ENCODE measurements at places on chromosomes 5 and 9. TPM values are rescaled to one million over a fixed set of nuclear protein-coding genes. Genes with fewer than 3 reads are reported as not detected.

DNA sequence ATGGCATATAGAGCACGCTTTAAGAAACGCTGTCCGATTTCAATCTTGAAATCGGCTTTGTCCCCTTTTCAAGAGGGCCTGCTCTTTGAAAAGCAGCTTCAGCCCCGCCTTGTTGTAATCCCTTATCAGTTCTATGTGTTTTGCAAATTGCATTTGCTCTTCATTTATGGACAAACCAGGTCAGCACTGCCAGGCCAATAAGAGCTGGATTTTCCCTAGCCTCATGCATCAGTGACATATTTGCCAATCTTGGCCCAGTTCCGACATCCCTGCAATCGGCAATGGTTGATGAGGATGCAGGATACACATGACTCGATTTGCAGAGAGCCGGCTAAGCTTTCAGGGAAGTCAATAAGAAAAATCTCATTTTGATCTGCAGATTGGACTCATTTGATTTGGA, 529.1 kb upstream of the CLINT1 start:
- no peak for DNase-seq

- no peak for DNase-seq
Measured at GRCh38 chr9:79674052-79674777, 102.5 kb downstream of the TLE4 start.

SLC36A2 gene
- total RNA-seq, result not detected

- DNase-seq, result no peak
Measured at GRCh38 chr5:143771602-143772001, 40.4 kb upstream of the HMHB1 start.

- no peak for DNase-seq
Measured at GRCh38 chr9:20997503-20998076, 33.9 kb downstream of the HACD4 start.

GPR150 gene
- total RNA-seq, result 0.29 TPM

DNA sequence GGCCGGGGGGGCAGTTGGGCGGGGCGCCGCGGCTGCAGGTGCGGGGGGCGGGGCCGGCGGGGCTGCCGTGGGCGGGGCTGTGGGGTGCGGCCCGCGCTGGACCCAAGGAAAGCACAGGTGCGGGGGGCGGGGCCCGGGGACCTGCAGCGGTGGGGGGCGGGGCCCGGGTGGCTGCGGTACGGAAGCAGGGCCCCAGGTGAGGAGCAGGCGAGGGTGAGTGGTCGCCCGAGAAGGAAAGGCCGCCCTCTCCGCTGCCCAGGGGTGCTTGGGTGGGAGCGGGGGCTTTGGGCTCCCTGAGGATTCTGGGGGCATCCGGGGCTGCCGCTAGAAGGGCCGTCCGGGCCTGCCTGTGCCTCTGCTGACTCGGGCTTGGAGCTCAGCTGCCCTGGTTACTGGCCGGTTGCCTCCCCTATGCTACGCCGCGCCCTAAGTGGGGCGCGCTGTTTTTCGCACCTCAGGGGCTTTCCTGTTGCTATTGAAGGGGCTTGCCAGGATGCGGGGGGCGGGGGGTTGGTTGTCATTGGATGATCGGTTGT, 767 bp downstream of the RALGPS1 start:
- DNase-seq, result no peak

TSSK1B gene
- total RNA-seq, result 0.72 TPM

IGFBPL1 gene
- total RNA-seq, result 0.36 TPM

SH3PXD2B gene
- total RNA-seq, result 58.3 TPM

- peak; percentile 95 for DNase-seq
Measured at GRCh38 chr5:138077064-138077696, 6.7 kb upstream of the WNT8A start.

DNA sequence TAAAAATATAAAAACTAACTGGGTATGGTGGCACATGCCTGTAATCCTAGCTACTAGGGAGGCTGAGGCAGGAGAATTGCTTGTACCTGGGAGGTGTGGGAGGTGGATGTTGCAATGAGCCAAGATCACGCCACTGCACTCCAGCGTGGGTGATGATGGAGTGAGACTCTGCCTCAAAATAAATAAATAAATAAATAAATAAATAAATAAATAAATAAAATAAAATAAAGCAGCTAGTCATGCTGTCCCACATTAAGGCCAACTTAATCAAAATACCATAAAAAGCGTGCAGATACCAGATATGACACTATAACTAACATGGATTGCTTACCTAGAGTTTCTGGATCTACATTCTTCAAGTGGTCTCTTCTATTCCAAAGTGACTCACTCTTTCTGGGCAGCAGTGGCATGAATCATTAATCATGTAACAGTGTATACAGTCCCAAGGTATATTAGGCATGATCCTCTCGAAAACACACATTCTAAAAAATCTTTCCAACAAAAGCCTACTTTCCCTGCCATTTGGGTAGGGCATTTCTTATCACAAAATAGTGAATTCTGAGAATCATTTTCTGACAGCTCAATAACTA, 187.1 kb downstream of the ELAVL2 start:
- no peak for DNase-seq

Data from osteoblast (primary cell).